ENCODE measurements at places on chromosomes 7 and 10. TPM values are rescaled to one million over a fixed set of nuclear protein-coding genes. Genes with fewer than 3 reads are reported as not detected.

DNA sequence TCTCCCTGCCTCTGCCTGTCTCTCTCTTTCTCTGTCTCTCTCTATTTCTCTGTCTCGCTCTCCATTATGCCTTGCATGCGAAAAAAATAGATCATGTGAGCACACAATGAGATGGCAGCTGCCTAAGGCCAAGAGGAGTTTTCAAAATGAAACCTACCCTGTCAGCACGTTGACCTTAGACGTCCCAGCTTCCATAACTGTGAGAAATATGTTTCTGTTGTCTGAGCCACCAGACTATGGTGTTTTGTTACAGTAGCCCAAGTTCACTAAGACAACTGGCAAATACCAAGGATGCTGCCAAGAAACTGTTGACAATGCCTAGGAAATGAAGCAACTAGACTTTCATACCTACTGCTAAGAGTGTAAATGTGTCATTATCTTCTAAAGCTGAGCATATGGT is 70.6 kb upstream of the PLXDC2 start:
- DNase-seq = peak; percentile 49

DNA sequence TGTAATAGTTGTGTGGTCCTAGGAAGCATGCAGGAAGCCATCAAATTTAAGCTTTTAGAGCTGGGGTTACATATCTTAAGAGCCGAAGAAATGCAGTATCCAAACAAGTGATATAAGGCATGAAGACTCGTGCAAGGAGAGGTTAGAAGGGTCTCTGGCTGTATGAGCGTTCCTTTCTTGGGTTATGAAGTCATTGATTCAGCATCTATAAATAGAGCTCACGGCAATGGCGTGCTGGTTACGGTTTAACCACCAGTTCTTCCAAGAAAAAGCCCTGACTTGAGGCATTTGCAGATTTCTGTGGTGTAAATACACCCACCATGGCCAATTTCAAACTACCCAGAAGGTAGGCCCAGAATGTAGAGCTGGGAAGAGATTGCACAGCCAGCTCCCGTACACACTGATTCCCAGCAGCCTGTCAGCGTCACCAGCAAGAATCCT is 72.0 kb upstream of the KAT6B start:
- no peak for DNase-seq

DNA sequence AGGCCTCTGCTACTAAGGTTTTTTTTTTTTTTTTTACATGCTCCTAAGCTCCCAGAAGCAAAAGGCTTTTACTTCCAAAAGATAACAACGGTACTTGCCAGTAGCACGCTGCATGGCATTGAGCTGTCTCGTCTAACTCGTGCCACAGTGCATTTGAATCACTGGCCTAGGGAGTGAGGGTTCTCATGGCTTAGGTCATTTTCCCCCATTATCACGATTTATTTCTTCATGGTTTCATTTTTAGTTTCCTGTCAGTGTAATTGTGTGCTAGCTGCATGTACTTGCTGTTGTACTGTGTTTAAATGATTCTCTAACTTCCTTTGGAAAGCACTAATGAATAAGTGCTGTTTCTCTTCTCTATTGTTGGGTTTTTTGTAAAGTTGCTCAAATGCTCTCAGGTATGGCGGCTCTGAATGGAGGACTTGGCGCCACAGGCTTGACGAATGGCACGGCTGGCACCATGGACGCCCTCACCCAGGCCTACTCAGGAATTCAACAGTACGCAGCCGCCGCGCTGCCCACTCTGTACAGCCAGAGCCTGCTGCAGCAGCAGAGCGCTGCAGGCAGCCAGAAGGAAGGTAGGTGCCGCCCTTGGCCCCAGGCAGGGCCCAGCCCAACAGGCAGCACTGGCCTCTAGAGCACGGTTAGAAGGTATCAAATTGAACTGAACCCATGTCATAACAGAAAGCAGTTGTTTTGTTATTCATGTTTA is 290.5 kb downstream of the USP6NL start:
- DNase-seq = no peak

Gene PROSER2
- 17.3 TPM for total RNA-seq

All from cardiac muscle cell (in vitro differentiated cells and primary cell).